ENCODE measurements at places on chromosomes 12 and 14.

DNA sequence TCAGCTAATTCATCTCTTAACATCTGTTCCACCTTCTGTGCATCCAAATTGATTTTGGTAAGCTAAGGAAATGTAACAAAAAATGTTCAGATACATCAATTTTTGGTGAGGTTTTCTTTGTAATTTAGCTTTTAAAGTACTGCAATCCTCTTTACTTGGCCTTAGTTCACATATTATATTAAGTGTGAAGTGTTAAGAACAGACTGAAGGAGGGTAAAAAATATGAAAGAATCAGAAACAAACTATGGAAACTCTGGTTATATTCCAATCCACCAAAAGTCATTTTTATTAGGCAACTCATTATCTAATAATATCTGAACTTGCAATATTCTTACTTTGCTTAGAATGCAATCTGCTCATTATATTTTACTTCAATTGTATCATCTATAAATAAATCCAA is 49.1 kb downstream of the CEP290 start:
- DNase-seq, result no peak

GRCh38 chr12:124551268-124552144 is 15.9 kb downstream of the NCOR2 start:
- no peak for DNase-seq

GRCh38 chr12:98595243-98595988 is 1.9 kb downstream of the SLC25A3 start:
- peak; percentile 38 for DNase-seq

DNA sequence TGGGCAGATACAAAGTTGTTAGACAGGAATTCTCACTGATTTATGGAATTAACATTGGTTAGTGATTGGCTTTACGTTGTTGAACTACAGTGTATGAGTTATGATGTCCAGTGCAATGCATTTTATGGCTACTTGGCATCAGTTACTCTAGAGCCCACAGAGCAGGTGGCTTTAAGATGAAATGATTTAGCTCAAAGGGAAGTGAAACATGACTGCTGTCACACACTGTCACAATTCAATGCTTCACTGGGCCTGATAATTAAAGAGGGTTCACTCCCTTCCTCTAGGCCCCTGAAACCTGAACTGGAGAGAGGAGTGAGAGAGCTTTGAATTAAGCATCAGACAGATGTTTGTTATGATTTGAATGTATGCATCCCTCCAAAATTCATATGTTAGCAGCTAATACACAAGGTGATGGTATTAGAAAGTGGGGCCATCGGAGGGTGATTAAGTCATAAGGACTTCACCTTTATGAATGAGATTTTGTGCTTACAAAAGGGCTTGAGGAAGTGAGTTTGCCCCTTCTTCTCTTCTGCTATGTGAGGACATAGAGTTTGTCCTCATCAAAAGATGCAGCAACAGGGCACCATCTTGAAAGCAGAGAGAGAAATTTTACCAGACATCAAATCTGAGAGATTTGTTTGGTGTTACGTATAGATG is 175.8 kb upstream of the GRIN2B start:
- DNase-seq, result no peak

DNA sequence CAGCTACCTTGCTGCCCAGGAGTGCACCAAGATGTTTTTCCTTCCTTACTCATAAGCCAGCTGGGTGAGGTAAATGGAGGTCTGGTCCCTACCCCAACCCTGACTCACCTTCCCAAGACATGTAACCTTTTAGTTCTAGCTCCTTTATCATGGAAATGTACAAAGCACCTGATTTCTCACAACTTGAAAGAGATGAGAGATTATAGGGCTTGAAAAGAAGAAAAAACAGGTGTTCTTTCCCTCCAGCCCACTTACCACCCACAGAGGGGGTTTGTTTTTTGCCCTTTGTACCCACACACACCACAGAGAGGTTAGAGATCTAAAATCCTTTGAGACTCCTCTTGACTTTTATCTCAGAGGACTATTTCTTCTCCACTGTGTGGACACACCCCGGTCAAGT is 21.1 kb downstream of the PLXNC1 start:
- no peak for DNase-seq

DNA sequence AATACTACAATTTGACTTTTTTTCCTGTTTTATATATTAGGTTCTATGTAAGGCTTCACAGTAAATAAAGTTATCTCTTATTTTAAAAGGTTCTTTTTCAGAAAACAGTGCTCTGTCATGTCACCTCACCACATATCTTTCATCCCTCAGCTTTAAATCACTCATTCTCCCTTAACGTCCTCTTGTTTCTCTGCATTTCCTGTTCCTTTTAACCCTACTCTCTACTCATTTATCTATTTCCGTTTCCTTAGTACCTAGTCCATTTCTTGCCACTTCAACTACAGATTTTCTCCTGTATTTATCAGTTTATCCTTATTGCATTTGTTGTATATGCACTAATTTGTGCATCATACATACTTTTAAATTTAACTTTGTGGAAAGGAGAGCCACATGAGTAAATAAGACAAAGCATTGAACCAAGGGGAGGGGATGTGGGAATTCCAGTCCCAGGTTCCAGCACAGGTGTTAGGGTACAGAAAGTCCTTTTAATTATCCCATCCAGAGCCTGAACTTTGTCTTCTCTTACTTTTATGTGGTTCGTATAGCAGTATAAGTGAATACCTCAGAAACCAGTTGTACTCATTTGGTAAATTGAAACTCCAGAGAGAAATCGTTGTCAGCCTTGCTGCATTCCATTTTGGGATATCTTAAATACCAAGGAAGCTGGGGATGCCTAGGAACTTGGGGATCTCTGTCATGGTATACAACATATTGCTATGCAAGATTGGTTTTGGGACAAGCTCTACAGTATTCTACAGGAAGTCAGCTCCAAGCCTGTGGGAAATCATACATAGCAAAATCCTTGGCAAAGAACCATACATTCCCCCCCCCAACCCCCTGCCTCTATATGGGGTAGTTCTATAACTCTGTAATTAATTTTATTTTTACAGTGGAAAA is 120.5 kb downstream of the DIP2B start:
- DNase-seq, result no peak

All from kidney epithelial cell (primary cell).